Left lung (tissue), 14 donors: ENCODE measurements at places on chromosomes 13 and 19.
A peak's percentile ranks its signal among the peaks of the same experiment; 100 is the strongest.

DNA sequence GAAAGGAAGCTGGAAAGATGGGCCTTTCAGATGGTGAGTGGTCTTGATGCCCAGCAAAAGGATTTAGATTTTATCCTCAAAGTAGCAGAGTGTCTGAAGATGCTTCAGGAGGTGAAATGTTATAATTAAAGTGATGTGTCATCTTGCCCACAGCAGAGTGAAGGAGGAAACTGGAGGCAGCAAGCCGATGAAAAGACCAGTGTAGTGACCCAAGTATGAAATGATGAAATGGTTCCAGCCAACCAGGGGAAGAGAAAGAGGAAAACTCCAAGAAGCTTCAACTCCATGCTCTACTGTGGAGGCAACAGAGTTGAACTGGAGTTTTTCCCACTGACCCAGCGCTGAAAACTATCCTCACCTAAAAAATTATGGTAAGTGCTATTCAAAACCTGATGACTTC, 66.7 kb downstream of the FOXO1 start:
- DNase-seq, result no peak
- H3K4me1 ChIP-seq, result peaks cover 15% of the 10 kb centered on the region
- H3K27ac ChIP-seq, result no peak overlapping the region
- H3K4me3 ChIP-seq, result no peak overlapping the region
- H3K27me3 ChIP-seq, result no peaks in the 10 kb centered on the region

DNA sequence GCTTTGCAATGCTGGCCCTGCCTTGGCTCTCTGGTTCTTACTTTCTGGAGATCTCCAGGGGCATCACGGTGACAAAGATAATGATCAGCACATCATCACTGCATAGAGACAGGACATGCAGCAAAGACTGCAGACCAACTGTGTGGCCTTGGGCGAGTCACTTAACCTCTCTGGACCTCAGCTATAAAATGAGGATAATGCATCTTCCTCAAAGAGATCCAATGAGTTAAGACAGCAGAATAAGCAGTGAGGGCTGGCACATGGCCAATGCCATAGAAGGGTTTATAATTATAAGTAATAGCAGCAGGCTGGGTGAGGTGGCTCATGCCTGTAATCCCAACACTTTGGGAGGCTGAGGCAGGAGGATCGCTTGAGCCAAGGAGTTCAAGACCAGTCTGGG, 2.4 kb downstream of the MAG start:
- no peak for DNase-seq
- peaks cover 5% of the 10 kb centered on the region for H3K4me1 ChIP-seq
- H3K4me3 ChIP-seq, result no peak overlapping the region
- no peaks in the 10 kb centered on the region for H3K36me3 ChIP-seq

DNA sequence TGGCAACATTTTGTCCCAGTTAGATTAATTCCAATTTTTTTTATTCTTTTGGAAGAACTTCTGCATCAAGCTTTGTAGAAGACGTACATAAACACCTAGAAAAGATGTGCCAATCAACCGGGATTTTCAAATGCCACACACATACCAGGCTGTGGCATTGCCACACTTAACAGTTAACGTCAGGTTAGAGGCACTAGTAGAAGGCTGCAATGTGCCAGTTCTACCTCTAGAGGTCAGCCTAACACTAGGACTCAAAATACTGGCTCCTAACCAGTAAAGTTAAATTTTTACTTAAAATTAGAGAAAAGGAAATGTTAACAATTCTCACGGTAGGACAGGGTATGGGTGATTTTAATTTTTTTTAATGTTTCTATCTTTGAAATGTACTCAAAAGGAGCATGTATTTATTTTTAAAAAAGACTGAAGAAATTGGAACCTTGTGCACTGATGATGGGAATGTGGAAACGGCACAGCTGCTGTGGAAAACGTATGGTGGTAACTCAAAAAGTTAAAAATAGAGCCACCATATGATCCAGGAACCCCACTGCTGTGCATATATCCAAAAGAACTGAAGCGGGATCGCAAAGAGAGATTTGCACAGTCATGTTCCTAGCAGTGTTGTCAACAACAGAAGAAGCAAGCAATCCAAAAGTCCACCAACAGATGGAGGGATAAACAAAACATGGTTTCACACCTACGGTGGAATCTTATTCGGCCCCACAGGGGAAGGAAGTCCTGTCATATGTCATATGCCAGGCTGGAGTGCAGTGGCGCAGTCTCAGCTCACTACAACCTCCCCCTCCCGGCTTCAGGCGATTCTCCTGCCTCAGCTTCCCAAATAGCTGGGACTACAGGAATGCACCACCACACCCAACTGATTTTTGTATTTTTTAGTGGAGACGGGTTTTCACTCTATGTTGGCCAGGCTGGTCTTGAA, 30.3 kb downstream of the CRYL1 start:
- H3K36me3 ChIP-seq, result no peaks in the 10 kb centered on the region
- peak; percentile 68 for DNase-seq
- H3K27me3 ChIP-seq, result no peaks in the 10 kb centered on the region
- no peak overlapping the region for H3K27ac ChIP-seq
- H3K4me3 ChIP-seq, result no peak overlapping the region

GRCh38 chr19:17052439-17052838, 22.8 kb downstream of the HAUS8 start:
- H3K27ac ChIP-seq, result no peak overlapping the region
- peak; percentile 11 for DNase-seq
- no peaks in the 10 kb centered on the region for H3K27me3 ChIP-seq
- no peaks in the 10 kb centered on the region for H3K36me3 ChIP-seq
- H3K4me1 ChIP-seq, result no peaks in the 10 kb centered on the region
